Ureter (tissue), 1 donor: ENCODE measurements at places on chromosomes 2 and 18.

DNA sequence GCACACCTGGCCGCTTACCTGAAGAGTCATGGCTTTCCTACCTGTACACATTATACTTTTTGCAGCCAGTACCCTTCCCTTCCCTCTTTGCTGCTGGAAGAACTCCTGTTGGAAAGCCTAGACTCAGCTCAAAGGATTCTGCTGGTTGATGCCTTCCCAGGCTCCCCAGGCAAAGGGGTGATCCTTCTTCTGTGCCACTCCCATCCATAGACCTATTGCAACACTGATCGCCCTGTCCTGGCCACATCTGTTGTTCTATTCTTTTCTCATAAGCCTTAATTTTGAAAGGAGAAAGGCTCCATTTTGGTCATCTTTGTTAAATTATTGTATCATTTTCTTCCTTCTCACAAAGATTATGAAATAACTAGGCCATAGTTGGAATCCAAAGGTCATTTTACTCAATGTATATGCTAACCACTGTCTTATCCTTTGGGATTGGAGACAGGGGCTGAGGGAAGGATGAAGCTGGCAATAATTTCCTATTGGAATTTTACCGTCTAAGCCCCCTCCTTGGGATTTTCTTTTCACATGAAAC, 3.4 kb upstream of the PRKCE start:
- DNase-seq: no peak

- no peak for DNase-seq
These were observed 125.9 kb upstream of the SLC1A4 start for GRCh38 chr2:64863097-64863820.

DNA sequence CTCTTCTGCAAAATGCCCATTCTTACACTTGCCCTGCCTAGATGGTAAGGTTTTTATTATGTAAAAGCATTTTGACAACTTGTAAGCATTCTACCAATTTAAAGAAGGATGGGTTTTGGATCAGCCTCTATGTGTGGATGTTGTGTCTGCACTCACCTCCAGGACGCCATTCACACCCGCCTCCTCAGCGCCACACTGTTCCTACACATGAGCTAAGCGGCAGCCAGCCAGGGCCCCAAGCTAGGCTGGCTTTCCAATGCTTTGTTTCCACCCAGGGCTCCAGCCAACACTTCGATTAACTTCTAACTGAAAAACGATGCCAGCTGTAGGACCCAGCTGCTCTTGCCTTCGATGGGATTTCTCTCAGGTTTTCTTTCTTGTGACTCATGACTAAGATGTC, 73.3 kb upstream of the FZD7 start:
- DNase-seq: no peak

GRCh38 chr2:149885946-149886345, 298.4 kb upstream of the MMADHC start:
- DNase-seq: no peak

DNA sequence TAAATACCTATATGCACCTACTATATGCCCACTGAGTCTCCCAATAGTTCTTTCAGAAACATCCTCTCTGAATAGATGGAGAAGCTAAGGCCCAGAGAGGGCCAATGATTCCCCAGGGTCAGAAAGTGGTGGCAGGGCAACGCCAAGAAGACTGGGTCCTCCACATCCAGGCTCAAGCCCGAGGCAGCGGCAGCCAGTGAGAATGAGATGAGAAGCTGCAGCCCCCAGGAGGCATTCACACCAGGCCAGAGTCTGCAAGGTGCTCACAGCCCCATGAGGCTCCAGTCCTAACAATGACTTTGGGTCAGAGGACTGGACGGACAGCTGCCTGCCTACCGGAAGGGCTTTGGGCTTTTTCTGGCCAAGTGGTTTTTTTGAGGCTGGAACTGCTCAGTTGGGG, 3.5 kb downstream of the TEX261 start:
- no peak for DNase-seq

GRCh38 chr2:223093436-223094241, 41.6 kb downstream of the KCNE4 start:
- DNase-seq: no peak

DNA sequence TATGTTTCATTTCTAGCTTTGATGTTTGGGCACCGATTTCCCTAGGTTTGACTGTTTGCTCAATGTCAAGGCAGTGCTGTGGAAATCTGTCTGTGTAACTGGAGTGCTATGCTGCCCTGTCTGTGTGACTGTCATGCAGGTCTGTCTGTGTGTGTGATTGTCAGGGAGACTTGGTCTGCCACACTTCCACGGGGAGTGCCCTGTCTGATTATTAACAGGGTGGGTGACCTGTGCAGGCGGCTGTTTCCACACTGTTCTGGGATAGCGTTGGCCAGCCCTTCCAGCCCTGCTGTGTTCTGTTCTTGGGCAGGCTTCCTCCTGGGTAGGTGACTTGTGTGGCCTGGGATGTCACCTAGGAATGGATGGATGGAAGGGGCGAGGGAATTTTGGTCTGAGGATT, 85.3 kb downstream of the FHOD3 start:
- no peak for DNase-seq

GRCh38 chr2:210899131-210899530, 342.7 kb downstream of the CPS1 start:
- no peak for DNase-seq

GRCh38 chr2:101516823-101517690, 42.1 kb upstream of the RFX8 start:
- no peak for DNase-seq

DNA sequence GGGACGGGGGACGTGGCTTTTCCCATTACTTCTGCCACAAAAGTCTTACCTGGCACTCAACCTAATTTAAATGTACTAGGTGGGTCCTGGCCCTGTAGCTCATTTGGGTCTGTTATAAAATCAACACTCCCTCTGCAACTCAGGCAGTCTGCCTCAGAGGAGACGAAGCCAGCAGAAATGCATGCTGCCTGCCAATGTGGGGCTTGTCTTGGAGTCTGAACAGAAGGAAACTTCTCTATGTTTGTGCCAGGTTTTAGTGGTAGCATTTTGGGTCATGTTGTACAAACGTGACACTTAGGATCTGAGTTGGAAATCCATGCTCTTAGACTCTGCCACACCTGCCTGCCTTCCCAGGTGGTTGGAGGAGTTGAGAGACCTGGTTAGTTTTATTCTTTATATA, 292.5 kb upstream of the FAM98A start:
- no peak for DNase-seq

DNA sequence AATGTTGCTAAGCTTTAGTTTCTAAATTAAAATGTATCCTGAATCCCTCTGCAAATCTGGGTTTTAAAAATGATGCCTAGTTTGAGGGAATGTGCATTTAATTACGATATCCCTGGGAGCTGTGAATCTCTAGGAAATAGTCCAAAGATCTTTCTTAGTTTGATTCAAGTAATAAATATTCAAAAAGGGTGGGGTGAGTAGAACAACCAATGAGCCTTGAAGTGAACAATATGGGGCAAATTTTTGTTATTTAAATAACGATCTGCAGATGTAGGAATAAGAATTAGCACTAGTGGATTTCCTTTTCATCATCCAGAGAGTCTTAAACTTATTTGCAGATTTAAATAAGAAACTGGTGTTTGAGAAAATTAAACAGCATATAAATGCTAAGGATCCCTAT, 106.3 kb downstream of the ACVR1 start:
- no peak for DNase-seq

DNA sequence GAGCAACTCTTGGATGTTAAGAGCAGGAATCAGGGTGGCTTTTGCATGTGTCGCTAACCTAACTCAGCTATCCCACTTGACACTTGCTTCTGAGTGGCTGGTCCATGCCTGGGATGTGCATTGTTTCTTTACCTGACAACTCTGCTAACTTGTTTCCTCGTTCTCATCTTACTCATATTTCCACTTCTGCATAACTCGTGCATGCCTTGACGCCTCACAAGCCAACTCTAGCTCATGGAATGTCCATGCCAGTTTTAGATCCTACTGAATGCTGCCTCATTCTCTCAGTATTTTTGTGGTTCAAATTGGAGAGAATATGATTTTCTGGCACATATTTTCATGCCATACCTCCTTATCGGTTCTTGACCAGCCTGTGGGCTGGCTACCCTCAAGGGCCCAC, 52.5 kb downstream of the CDCA7 start:
- no peak for DNase-seq

DNA sequence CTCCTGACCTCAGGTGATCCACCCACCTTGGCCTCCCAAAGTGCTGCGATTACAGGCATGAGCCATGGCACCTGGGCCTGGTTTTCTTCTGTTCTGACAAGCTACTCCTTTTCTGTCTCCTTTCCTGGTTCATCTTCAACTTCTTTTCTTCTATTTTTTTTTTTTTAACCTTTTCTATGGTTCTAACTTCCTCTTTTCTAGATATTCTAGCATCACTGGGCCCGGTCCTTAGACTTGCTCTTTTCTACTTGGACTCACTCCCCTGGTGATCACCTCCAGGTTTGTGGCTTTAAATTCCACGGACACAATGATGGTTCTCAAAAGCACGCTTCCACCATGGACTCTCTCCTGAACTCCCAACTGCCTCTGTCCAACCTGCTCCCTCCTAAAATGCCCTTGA, 2.0 kb downstream of the EIF2AK2 start:
- DNase-seq: no peak

GRCh38 chr18:79586436-79587225, 93.0 kb upstream of the CTDP1 start:
- no peak for DNase-seq

- DNase-seq: no peak
These were observed 52.4 kb downstream of the TNS1 start for GRCh38 chr2:217950401-217950871.

GRCh38 chr2:180413336-180413735, 406.2 kb upstream of the CWC22 start:
- DNase-seq: no peak

GRCh38 chr18:21457179-21457535, 143.3 kb downstream of the ESCO1 start:
- no peak for DNase-seq

- DNase-seq: no peak
These were observed 579.1 kb downstream of the IRS1 start for GRCh38 chr2:226220511-226220910.

DNA sequence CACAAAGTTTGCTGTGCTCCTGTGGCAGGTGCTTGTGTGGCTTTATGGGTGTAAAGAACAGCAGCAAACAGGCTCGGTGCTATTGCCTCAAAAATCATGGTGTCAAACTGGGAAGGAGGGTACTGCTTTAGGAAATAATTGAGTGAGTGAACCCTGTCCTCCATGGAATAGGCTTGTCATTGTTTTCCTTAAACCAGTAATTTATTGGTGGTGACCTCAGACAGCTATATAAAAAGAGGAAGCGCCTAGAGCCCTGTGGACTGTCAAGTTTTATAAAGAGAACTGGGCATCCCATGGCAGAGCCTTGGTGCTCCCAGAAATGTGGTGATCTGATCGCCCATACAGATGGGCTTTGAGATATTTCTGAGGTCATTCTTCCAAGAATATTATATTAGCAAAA, 4.7 kb upstream of the CXCR4 start:
- DNase-seq: no peak

DNA sequence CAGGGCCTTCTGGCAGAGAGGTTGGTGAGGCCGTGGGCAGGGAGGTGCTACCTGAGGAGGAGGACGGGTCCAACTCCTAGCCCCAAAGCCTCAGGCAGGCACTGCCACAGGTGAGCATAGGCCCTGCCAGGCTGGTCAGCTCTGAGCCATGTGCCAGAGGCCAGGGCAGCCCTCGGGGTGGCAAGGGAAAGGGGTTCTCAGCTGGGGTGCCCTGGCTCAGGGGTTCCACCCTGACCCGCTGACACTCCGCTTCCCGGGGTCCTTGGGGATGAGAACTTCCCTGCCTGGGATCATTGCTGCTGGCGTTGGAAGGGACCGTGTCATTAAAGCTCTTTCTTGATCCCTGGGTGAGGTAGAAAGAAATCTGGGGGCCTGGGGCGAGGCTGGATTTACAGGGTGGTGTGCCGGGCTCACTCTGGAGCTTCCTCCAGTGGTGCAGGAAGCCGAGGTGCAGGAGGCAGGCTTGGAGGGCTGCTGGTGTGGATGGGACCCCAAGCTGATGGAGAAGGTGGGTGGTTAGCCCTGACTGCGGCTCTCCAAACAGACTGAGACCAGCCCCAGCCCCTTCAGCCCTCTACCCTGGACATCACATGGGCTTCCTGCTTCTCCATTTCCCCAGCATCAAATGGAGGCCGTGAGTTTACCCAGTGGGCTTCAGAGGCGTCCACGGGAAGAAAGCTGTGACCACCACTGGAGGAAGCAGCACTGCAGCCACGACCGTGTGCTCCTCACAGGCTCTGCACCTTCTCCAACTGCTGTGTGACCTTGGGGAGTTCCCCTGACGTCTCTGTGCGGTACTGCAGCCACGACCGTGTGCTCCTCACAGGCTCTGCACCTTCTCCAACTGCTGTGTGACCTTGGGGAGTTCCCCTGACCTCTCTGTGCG, 295.2 kb downstream of the NDUFA10 start:
- no peak for DNase-seq

- DNase-seq: no peak
These were observed 59.6 kb downstream of the NCK2 start for GRCh38 chr2:105804266-105804665.

DNA sequence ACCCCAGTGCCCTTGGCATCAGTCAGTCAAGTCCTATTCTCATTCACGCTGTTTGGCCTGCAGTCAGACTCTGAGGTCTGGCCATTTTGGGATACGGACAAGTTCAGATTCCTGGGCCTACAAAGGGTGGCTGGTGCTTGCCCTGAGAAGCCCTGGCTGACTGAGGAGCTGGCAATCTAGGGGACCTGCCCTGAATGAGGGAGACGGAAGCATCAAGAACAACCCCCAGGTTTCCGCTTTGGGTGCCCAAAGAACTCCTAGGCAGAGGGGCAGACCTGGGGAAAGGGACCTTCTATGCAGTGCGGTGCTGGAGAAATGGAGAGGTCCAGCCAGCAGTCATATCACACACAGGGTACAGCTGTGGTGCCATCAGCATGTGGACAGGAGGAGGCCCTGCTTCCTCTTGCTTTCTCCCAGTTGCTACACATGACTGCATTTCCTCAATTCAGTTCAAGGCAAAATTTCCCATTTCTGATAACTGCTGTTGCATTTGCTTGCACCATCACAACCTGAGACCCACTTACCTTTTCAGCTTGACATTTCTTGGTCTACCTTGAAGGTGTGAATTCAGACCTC, 70.9 kb upstream of the LGALSL start:
- no peak for DNase-seq

DNA sequence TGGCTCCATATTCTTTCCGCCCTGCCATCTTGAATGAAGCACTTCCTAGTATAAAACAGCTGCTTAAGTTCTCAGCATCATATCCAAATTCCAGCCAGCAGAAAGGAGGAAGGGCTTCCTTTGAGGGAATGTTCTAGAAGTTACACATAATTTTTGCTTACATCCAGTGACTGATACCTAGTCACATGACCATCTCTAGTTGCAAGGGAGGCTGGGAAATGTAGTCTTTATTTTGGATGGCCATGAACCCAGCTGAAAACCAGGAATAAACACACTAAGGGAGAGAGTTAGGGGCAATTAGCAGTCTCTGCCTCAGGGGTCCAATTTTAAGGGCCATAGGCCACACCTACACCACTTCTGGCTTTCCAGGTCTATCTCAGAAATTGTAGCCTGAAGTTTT, 57.8 kb upstream of the LMAN1 start:
- no peak for DNase-seq
